ENCODE measurements at places on chromosomes 3 and 15.

DNA sequence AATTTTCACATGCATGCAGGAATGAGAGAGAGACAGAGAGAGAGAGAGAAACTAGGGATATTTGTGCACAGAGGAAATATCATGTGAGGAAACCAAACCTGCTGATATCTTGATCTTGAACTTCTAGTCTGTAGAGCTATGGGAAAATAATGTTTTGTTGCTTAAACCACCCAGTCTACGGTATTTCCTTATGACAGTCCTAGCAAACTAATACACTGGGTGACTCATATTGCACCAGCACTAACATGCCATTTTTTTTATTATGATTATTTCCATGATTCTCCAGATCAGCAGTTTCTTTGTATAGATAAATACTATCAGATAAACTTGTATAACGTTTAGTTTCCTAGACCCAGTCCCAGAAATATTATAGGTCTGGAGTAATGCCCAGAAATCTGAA is 1259.0 kb downstream of the ZPLD1 start:
- no peak for DNase-seq

DNA sequence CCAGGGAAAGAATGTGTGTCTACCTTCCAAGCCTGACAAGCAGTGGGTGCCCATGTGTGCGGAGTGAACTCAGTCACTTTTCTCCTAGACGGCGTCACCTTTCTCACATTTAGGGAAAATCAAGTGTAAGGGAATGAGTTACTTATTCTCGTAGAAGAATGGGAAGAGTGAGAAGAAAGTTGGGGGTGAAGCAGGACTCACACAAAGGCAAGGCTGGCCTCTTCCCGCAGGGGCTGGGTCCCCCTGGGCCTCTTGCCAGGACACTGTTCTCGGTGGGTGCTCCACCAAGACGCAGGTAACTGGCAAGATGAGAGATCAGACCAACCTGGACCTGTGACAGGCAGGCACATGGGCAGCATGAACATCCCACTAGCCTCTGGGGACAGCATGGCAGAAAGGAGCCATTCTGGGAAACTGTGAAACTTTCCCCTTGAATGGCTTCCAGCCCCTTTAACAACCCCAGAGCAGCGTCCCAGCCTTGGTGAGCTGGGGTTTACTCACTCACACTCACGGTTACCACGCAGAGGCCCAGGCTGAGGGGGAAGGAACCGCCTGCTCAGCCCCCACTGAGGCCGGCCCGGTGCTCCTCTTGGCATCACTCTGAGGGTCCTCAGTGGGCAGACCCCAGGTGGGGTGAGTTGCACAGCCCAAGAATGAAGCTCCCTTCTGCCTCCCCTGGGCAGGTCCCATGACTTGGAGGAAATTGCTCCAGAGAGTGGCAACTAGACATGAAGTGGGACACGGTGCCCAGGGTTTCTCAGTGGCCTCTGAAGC is 15.0 kb upstream of the SRP14 start:
- peak; percentile 56 for DNase-seq

DNA sequence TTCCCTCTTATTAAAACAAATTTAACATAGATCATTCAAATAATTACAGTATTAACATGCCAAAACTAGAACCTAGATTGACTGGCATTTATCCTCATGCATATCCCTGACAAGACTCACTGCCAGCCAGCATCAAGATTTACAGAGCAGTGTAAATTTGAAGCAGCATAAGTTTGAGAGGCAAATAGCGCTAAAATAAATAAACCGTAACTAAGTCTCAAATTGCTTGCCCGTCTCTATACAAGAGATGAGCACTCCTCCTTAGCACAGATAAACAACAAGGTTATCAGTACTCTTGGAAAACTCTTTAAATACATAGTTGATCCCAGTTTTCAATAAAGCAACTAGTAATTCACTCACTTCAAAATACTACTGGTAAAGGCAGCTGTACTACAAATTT is 29.6 kb downstream of the MSL2 start:
- no peak for DNase-seq

- DNase-seq, result no peak
These were observed 8.7 kb upstream of the PLCL2 start for GRCh38 chr3:16875876-16876550.

- peak; percentile 85 for DNase-seq
These were observed 43.7 kb upstream of the ATP2C1 start for GRCh38 chr3:130850044-130850797.

GRCh38 chr3:15844889-15845288 is 47.1 kb upstream of the ANKRD28 start:
- no peak for DNase-seq

DNA sequence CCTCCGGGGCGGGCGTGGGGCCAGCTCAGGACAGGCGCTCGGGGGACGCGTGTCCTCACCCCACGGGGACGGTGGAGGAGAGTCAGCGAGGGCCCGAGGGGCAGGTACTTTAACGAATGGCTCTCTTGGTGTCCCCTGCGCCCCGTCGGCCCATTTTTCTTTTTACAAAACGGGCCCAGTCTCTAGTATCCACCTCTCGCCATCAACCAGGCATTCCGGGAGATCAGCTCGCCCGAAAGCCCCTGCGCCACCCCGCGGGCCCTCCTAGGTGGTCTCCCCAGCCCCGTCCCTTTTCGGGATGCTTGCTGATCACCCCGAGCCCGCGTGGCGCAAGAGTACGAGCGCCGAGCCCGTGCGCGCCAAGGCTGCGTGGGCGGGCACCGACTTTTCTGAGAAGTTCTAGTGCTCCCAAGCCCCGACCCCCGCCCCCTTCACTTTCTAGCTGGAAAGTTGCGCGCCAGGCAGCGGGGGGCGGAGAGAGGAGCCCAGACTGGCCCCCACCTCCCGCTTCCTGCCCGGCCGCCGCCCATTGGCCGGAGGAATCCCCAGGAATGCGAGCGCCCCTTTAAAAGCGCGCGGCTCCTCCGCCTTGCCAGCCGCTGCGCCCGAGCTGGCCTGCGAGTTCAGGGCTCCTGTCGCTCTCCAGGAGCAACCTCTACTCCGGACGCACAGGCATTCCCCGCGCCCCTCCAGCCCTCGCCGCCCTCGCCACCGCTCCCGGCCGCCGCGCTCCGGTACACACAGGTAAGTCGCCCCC is at the start of gene THBS1:
TSS of gene THBS1 (plus strand) at position 595 of the 757 bp plus-strand sequence. CDS start 779 bp downstream, outside the sequence.
- DNase-seq, result no peak
